ENCODE measurements at places on chromosomes 3 and 15.
A peak's percentile ranks its signal among the peaks of the same experiment; 100 is the strongest.

DNA sequence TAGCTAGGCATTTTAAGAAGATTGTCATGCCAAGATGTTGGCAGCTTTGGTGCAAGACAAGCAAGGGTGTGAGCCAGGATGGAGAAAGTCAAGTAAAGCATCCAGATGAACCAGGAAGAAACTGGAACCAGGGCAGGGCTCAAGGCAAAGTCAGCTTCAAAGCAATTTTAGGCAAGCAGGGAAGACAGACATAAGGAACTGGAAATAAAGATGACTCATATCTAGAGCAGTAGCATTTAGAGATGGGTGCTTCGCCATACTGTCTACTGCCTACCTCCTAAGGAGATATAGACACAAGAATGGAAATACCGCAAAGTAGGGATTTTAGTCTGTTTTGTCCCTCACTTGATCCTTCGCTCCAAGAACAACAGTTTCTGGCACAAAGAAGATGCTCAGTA lies 59.9 kb downstream of the RYR3 start:
- no peak for DNase-seq

DNA sequence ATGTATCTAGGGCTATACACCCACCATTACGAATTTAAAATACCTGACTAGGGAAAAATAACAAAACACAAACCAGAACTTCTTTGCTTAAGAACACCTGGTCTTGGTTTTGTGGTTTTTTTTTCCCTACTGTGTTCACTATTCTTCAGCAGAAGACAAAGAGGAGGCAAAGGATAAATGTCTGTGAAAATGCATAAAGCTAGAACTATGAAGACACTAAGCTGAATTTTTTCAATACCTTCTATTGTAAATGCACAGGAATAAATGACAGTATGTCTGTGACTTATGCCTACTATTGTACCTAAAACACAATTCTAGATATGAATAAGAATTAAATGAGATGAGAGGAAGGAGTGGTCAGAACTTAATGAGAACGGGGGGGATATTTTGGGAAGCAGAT lies 86.9 kb downstream of the TBL1XR1 start:
- DNase-seq: no peak

DNA sequence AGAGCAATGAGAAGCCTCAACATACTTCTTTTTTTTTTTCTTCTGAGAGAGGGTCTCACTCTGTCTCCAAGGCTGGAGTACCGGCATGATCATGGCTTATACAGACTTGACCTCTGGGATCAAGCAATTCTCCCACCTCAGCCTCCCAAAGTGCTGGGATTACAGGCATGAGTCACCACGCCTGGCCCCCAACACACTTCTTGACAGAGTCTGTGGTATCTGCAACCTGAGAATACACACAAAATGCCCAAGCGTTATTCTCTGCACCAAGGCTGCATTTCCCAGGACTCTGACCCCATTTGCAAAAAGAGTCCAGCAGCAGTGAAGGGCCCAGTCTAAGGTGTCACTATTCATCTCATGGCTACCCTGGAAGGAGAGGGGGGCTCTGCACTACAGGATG lies 42.7 kb upstream of the BLM start:
- DNase-seq: no peak

GRCh38 chr15:59260090-59260489 lies 53.4 kb downstream of the LDHAL6B start:
- no peak for DNase-seq

DNA sequence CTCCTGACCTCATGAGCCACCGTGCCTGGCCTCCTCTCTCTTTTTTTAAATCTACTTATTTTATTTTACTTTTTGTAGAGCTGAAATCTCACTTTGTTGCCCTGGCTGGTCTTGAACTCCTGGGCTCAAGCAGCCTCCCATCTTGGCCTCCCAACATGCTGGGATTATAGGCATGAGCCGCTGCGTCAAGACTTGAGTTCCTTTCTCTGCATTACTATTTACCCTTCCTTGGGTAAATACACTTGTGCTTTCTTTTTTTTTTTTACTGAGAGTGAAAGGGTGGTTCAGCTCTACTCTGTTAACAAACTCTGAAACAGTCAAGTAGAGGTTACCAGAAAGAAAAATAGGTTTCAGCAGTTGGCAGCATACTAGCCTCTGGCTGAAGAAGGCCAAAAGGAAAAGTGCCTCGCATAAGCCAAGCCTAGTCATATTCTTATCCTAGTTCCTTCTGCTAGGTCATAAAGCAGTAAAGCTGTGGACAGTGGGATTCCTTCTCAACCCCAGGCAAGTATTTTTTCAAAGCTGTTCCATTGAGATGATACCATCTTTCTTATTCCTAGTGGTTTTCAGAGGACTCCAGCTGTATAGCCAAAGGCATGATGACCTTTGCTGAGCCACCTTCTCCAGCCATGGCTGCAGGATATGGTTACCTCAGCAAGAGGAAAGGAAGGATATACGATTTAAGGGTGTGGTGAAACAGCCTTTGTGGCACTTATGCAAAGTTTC lies 135.1 kb downstream of the RBPMS2 start:
- DNase-seq: peak; percentile 3

DNA sequence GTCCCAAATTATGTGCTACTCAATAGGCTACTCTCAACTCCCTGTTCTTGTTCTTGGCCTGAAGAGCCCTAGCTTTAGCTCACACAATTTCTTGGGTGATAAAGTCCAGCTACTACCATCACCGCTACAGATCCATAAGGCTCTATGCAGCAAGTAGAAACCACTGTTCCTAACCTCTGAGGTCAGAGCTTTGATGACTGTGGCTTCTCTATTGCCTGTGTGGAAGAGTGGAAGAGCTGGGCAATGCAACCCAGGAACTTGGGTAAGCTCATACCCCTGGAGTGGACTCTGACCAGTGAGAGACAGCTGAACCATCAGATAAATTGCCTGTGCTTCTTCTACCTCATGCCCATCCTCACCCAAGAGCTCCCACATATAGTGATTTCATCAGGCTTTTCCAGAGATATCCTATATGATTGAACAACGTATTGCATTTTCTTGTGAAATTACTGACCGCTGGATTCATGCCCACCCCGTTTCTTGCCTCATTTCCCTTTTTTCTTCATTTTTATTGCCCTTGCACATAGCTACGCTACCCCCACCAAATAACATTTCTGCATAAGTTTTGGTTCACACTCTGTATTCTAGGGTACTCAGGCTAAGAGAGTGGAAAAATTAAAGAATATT lies 172.3 kb upstream of the MBNL1 start:
- DNase-seq: no peak

DNA sequence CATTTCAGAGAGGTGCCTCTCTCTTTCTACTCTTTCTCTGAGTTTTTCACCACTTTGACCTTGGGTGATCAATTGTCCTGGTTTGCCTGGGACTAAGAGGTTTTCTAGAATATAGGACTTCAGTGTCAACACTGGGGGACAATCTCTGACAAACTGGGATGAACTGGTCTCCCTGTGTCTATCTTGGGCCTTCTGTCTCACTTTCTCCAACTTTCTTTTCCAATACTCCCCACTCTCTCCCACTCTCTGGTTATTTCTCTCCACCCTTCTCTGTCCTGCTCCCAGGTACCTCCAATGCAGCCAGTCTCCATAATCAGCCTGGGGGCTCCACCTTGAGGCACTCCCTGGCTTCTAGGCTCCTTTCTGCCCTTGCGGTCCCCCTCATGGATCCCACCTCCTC lies 4.7 kb upstream of the ITGA11 start:
- DNase-seq: no peak

DNA sequence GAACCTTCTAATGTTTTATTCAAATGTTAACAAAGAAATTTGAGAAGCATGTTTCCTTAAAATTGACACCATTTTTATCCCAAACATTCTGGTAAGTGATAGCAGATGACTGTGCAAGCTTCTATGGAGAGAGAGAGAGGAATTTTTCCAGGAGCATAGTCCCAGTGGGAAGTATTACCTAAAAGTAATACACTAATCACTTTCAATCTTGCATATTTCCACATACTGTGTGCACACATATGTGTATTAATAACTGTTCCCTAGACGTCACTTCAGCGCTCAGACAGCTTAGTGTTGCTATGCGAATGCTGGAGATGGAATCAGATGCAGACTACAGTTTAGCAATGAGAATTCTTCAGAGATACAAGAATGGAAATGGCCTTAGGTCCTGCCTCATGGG lies 424.3 kb upstream of the TPRG1 start:
- DNase-seq: no peak

GRCh38 chr3:149654188-149654601 lies 3.6 kb downstream of the WWTR1 start:
- no peak for DNase-seq

DNA sequence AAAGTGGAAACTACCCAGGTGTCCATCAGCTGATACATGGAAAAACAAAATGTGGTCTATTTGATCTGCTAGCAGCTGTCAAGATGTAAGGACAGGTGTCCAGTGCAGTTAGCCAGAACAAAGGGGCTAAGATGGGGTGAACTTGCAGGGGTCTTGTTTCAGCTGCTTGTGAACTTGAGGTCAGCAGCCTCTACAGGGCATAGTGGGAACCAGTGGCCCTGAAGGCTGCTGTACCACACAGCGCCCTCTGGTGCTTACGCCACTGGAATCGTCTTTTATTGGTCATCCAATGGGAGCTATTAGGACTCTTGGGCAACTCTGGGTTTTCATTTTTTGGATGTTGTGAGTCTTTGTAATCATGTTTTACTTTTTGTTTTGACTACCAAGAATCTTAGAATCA lies 62.2 kb upstream of the CTSH start:
- DNase-seq: no peak

GRCh38 chr15:40582726-40583246 lies 11.3 kb upstream of the KNL1 start:
- DNase-seq: no peak

- no peak for DNase-seq
These were observed 334.7 kb upstream of the RASGRP1 start for GRCh38 chr15:38899300-38899699.

GRCh38 chr3:23161896-23162570 lies 41.1 kb upstream of the UBE2E2 start:
- peak; percentile 68 for DNase-seq

DNA sequence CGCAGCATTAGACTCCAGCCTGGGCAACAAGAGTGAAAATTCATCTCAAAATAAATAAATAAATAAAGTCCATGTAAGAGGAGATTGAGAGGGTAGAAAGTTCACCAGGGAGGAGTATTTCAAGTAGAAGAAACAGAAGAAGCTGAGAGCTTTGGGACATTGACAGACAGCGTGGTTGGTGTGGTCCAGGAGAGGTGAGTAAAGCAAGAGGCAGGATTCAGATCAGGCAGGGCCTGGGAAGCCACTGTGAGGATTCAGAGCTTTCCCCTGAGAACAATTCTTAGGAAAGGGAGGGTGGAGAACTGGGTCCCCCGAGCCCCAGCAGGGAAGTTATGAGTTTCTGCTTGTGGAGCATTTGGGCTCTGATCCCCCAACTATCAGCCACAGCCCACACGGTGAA lies 54.2 kb upstream of the AMOTL2 start:
- no peak for DNase-seq

DNA sequence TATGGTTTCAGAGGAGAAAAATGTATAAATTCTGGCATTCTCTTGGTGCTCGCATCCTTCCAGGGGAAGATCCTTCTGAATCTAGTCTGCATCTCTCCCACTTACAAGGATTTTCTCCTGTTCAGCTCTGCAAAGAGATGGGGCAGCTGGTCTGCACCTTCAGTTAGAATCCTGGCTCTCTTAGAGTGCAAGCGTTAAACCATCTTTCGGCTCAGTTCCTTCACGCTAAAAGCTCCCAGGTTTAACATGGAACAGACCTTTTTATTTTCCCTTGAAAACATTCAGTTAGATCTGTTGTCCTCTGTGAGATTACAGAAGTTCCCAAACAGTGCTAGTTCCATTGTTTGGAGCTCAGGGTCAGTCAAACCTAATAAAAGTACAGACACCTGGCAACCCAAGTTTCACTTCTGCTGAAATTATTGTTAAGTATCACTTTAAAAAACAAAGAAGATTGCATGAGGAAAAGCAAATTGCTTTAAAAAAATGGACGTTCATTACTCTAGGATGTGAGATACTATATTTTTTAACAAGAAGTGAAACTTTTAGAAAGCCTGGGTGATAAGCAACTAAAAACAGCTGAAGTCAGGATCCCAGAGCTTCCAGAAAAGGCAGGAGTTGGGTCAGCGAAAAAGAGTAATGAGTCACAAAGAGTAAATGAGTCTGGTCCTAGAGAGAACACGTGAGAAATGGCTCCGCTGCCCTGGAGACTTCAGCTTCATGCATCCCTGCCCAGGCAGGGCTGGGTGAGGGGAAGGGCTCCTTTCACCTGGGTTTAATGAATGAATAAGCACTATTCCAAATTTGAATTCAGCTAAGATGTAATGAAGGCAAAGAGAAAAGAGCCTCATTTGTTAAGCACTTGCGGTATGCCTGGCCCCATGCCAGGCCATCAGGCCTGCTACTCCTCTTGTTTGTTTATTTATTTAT lies 63.3 kb downstream of the ABTB1 start:
- peak; percentile 52 for DNase-seq

All from foreskin keratinocyte (primary cell).